SJSA1 (cell line): ENCODE measurements at places on chromosomes 3 and 15.

GRCh38 chr3:124860599-124860998 is 26.6 kb downstream of the ITGB5 start:
- peak; percentile 84 for DNase-seq

GRCh38 chr3:6921066-6921465 is 60.2 kb downstream of the GRM7 start:
- no peak for DNase-seq

GRCh38 chr3:104669083-104669482 is 697.6 kb upstream of the ALCAM start:
- no peak for DNase-seq

GRCh38 chr3:111610612-111611054 is 15.5 kb upstream of the ZBED2 start:
- DNase-seq, result no peak

DNA sequence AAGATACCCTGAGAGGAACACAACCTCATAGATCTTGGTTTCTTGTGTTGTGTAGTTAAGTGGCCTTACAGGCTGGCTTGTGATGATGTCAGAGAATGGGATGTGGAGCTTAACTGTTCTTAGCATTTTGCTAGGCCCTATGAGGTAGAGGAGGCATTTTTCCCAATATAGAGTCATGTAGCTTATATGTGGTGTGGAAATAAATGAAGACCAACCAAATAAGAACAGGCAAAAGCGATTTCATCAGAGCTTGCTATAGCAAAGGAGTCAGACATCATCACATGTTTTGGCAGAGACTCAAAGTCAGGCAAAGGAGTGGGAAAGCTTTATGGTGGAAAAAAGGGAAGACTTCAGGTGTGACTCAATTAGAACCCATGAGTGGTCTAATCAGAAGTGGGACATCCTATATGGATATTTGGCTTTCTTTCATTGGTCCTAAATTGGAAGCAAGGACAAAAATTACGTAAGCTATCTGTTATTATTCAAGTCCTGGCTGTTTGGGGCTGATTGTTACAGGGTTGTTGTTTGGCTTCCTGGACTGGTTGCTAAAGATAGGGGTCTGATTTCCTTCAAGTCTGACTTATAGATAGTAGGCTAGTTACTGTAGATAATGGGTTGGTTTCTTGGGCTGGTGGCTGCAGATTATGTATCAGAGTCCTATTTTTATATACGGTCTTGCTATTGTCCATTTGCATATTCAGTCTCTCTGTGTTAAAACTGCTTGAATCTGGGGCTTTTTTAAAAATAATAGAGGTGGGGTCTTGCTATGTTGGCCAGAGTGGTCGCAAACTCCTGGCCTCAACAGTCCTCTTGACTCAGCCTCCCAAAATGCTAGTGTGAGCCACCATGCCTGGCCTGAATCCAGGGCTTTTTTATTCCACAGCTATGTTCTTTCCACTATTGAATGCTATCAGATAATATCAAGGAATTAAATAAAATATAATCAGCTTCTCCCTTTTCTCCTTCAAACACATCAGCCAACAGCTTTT is 30.3 kb upstream of the SETD2 start:
- no peak for DNase-seq

- DNase-seq, result no peak
Observed at GRCh38 chr15:31887246-31887645, 143.1 kb upstream of the CHRNA7 start.

GRCh38 chr3:168047190-168047795 is 48.4 kb downstream of the GOLIM4 start:
- peak; percentile 47 for DNase-seq
